GM23338 (cell line): ENCODE measurements at places on chromosomes 13 and 19. TPM values are rescaled to one million over a fixed set of nuclear protein-coding genes. Genes with fewer than 3 reads are reported as not detected.

Gene KLK7
- 0.19 and 1.4 TPM in 2 replicates for total RNA-seq

Gene RPL18A
- 1,233 and 1,314 TPM in 2 replicates for total RNA-seq

DNA sequence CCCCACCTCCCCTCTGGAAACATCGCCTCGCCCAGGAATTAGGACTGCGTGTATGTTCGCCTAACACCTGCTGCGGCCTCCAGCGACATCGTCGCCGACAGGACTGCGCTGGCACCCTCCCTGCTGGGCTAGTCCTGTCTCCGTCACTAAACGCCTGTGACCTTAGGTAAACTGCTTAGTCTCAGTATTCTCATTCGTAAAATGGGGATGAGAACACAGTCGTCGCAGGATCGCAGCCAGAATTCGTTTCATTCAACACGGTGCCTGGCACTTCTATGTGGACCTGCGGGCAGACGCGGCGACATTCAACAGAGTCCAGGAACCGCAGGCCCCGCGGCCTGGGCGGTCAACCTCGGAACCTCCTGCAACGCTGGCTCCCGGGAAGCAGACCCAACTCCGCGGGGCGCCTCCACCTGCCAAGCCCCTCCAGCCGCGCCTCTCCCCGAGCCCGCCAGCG lies 485 bp downstream of the CRYL1 start:
- DNase-seq: peak; percentile 66
- H3K27ac ChIP-seq: no peak overlapping the region
- H3K27me3 ChIP-seq: peaks cover 40% of the 10 kb centered on the region
- H3K36me3 ChIP-seq: no peaks in the 10 kb centered on the region

DNA sequence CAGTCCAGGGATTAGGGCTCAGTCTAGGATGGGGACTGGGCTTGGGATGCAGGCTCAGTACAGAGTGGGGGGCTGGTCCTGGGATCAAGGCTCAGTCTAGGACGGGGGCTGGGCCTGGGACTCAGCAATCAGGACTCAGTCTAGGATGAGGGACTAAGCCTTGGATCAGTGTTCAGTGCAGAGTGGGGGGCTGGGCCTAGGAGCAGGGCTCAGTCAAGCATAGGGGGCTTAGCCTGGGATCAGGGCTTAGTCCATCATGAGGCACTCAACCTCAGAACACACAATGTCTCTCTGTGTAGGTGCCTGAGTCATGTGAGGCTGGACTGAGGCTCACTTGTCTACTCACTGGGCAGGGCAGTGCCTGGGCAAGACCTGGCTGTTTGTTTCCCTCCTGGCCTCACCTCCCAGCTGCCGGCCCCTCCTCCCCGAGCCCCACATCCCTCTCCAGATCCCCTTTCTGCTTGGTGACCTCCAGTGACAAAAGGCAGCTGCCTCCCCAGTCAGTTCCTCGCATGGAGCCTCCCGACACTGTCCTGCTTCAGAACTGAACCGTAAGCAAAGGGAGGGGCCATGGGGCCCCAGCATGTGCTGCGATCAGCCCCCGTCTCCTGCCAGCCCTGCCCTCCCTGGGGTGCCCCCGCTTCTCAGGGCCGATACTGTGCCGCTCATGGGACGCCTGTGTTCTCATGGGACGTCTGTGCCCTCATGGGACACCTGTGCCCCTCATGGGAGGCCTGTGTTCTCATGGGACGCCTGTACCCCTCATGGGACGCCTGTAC lies 6.5 kb upstream of the S1PR4 start:
- no peak overlapping the region for H3K27ac ChIP-seq
- no peak overlapping the region for H3K4me3 ChIP-seq
- no peaks in the 10 kb centered on the region for H3K27me3 ChIP-seq
- no peak for DNase-seq

DNA sequence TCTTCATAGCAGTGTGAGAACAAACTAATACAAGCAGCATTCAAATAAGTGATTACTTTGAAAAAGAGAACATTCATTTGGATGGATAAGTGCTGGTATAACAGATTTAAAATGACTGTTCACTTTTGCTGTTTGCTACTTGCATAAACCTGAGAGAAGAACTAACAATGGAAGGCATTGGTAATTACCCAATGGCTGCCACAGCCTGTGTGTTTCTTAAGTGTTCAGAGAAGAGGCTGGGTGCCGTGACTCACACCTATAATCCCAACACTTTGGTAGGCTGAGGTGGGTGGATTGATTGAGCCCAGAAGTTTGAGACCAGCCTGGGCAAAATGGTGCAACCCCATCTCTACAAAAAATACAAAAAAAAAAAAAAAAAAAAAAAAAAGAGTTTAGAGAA lies 4.9 kb upstream of the TEX26 start:
- H3K4me3 ChIP-seq: no peak overlapping the region
- DNase-seq: no peak
- no peaks in the 10 kb centered on the region for H3K36me3 ChIP-seq
- H3K4me1 ChIP-seq: peaks cover 4% of the 10 kb centered on the region; the same call in 1 of the 2 replicates
- peaks cover 13% of the 10 kb centered on the region for H3K27me3 ChIP-seq

GRCh38 chr19:56748378-56748777 lies 76.8 kb upstream of the ZNF835 start:
- H3K36me3 ChIP-seq: no peaks in the 10 kb centered on the region; the same call in 1 of the 2 replicates
- H3K4me3 ChIP-seq: no peak overlapping the region
- no peaks in the 10 kb centered on the region for H3K4me1 ChIP-seq
- peak; percentile 11 for DNase-seq
- no peaks in the 10 kb centered on the region for H3K27me3 ChIP-seq

DNA sequence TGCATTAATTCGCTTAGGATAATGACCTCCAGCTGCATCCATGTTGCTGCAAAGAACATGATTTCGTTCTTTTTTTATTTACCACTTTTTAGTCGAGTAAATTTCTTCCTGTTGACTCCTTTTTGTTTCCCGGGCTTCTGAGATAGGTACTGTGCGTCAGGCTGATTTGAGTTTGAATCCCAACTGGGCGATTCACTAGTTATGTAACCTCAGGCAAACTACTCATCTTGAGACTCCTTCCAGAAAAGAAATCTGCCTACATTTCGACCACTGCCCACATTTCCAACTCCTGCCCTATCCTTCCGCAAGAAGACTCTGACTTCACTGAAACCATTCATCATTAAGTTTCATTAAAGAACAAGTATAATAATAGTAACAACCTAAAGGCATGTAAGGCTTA lies 8.2 kb downstream of the SCEL start:
- no peaks in the 10 kb centered on the region for H3K27me3 ChIP-seq
- DNase-seq: no peak
- no peak overlapping the region for H3K4me3 ChIP-seq
- no peaks in the 10 kb centered on the region for H3K36me3 ChIP-seq
